ENCODE measurements at places on chromosomes 1 and 21.
A peak's percentile ranks its signal among the peaks of the same experiment; 100 is the strongest.

DNA sequence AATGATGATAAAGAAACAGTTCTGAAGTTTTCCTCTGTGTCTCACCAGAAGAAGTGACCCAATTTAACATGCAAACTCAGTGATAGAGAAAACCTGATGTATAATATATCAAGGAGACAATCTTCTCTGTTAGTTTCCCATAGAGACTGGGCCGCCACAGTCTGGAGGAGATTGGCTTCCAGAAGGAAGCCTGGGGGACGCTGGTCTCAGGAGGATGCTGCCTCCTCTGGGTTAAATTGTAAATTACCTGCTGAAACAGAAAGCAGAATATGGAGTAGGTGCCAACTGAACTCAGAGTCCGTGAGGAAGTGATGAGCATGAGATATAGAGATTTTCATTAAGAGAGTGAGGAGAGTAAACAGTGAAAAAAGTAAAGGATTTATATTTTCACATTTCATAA lies 15.8 kb downstream of the OR14I1 start:
- DNase-seq, result no peak

GRCh38 chr1:247387096-247387495 lies 28.9 kb upstream of the NLRP3 start:
- no peak for DNase-seq

DNA sequence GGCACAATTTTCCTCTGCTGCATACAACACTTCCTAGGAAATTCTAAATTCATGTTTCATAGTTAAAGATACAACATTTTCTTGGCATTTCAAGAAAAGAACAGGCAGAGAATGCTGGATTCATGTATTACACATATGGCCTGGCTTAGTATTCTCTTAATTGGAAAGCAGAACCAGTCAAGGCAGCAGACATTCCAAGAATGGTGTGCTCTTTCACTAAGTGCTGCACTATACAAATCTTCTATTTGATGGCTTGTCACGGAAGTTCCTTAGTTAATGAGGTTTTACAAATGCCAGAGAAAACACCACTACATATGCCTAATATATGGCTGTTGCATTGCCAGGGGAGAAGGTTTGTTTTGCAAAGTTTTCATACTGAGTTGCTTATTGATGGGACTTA lies 80.8 kb upstream of the DYNLT5 start:
- no peak for DNase-seq

GRCh38 chr1:94382201-94382600 lies 36.0 kb upstream of the ABCD3 start:
- DNase-seq, result no peak

GRCh38 chr1:201385299-201385891 lies 7.9 kb upstream of the TNNT2 start:
- peak; percentile 30 for DNase-seq

DNA sequence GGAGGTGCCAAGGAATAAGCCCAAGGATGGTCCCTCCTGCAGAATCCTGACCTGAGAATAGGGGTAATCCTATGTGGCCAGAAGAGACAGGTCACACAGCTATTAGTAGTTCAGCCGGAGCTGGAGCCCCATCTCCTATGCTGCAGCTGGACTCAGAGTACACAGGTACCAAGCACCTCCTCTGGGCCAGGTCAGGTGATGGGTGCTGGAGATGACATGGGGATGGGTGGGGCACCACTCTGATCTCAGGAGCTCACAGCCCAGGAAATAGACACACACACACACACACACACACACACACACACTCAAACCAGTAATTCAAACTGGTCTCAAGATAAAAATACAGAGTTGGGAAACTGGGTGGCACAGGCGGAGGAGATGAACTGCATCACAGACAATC lies 54.2 kb upstream of the SSBP3 start:
- no peak for DNase-seq

GRCh38 chr1:9009438-9010370 lies 16.5 kb downstream of the SLC2A7 start:
- peak; percentile 14 for DNase-seq

- DNase-seq, result no peak
Measured at GRCh38 chr1:20727746-20728316, 4.7 kb downstream of the SH2D5 start.

DNA sequence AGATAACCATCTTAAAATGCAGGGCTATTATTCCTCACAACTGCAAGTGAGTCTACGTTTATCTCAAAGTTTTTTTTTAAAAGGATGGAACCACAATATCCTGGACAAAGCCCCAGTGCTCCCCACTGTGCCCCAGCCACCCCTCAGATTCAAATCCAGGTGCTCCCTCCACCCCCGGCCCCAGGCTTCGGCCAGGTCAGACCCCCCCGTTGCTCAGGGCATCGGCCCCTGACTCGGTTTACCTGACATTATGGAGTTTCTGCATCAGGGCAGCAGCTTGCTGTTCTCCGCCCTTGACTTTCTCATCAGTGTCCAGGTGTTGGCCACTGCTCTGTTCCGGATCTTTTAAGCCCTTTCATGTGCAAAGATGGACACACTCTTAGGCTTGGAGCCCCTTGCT lies 72.9 kb downstream of the SCCPDH start:
- DNase-seq, result no peak

- DNase-seq, result no peak
Measured at GRCh38 chr1:179217943-179218507, 11.5 kb downstream of the ABL2 start.

GRCh38 chr1:45409276-45409675 lies 69.0 kb upstream of the MUTYH start:
- DNase-seq, result no peak

DNA sequence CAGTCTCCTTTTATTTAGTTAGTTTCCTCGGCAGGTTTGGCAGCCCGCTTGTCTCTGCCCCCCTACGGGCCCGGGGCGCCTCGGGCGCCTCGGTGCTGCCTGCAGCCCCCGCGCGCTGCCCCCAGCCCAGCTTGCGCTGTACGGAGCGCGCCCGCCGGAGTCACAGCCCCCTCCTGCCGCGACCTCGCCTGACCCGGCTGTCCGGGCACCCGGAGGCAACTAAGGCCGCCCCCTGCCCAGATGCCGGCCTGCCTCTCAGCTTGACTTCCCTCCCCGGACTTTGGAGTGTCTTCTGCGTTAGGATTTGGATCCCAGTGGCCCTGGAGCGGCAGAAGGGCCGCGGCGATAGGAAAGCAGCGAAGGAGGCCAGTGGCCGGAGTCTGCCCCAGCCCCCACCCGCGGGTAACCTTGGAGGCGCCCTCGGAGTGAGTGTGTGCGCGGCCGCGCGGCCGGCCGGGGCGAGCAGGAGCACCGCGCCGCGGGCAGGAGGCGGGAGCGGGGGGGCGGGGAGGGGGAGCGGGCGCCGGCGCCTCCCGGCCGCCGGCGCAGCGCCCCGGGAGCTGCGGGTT lies 7.6 kb downstream of the CDKN2C start:
- peak; percentile 19 for DNase-seq

DNA sequence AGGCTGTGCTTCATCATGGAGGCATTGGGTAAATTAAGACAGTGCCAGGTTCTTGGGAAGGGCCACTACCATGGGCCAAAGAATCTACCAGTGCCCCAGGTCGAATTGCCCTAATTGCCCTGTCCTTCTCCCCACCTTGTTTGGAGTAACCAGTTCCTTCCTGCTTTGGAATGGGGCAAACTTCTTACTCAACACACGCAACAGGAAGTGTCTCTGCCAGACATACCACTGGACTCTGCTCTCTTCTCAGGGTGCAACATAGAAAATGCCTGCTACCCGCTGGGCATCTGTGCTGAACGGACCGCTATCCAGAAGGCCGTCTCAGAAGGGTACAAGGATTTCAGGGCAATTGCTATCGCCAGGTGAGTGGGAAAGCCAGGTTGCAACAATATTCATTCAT lies 15.8 kb downstream of the CDA start:
- no peak for DNase-seq

DNA sequence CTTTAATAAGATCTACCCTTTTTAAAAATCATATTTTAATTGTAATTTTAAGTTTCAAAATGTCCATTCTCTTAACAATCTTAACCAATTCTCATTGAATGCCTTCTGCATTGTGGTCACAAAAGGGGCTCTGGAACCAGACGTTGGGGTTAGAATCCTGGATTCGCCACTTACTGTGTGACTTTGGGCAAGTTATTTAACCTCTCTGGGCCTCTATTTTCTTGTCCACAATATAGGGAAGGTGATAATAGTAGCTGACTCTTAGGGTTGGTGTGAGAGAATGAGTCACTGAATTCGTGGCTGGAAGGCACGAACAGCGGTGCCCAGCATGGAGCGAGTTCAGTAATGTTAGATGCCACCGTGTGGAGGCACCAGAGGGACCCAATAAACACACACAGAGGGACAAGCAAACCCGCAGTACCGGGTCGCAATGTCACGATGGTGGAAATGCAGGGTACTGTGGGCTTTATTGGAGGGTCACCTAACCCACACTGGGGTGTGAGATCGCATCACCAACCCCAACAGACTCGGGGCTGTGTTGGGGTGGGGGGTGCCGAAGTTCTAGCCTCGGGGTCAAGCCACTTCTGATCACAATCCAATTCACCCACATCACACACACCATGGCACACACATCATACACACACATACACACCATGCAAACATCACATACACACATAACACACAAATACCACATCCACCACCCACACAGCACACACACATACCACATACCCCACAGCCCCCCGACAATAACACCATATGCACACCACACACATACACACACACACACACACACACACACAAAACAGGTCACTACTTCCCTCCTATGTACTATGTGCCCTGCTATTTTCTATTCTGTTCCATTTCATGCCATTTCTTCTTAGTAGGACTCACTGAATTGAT lies 27.0 kb upstream of the IFNAR2 start:
- no peak for DNase-seq

DNA sequence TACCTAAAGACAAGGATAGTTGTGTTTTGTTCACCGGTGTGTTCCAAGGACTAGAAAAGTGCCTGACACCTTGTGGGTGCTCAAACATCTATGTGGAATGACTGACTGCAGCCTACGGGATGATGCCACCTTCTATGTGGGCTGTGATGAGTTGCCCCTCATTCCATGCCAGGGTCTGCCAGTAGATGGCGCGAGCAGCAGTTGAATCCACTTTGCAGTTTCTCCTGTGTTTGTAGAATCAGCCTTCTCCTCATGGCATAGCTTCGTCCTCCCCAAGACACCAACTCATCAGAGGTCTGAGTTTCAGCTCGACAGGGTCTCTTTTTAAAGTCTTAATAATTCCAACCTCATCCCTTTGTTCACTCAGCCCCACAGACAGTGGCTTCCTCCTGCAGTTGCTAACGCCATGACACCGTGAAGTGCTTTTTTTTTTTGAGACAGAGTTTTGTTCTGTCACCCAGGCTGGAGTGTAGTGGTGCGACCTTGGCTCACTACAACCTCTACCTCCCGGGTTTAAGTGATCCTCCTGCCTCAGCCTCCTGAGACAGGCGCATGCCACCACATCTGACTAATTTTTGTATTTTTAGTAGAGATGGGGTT lies 133.7 kb downstream of the CAPN8 start:
- peak; percentile 56 for DNase-seq

DNA sequence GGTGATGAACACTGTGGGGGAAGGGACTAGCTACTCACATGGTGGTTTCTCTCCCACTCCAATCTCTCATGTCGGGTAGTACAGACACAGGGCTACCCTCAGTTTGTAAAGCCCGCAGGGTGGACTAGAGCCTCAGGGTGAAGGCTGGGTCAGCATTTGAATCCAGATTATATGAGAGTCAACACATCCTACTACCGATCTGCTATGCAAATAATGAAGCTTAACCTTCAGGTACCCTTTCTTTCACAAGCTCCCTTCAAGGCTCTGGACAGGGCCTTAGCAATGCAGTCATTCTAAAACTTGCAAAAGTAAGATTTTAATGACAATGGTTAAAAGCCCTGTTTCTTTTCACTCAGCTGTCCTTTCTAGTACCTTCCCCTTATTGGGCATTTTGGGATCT lies 5.5 kb upstream of the ZBED6 start:
- no peak for DNase-seq

DNA sequence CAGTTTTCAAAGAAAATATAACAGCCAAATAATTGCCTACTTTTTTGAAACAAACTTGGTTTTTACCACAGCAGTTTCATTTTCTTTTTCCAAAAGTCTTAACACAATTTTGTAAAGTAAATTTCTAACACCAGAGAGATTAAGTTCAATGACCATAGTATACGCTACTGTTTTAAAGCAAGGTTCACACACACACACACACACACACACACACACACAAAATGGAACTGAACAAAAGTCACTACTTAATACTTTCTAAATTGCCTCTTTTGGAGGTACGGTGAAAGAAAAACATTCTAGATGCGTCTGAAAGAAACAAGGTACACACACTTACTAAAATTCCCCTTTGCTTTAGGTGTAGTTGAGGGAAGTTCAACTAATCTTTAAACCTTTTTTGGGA lies 30.1 kb downstream of the C21orf91 start:
- DNase-seq, result no peak

- DNase-seq, result no peak
Measured at GRCh38 chr21:14814282-14814681, 250.5 kb downstream of the NRIP1 start.

- no peak for DNase-seq
Measured at GRCh38 chr1:231959225-231959884, 332.8 kb downstream of the DISC1 start.

DNA sequence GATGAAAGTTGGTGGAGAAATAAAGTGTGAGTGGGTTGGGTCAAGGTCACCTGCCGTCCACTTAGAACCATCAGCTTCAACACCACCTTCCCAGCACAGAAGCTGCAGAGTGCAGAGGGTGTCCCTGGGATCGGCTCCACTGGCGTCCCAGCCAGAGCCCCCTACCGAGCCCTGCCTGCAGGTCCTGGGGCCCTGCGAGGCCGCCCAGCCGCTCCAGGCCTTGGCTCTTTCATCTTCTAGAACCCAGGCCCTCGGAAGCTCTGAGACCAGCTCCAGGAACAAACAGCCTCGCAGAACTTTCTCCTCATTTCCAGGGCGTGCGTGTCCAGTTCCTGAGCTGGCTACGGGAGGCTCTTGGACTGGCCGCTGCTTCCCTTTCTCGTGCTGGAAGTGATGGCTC lies 166.0 kb downstream of the PRDM16 start:
- DNase-seq, result no peak

DNA sequence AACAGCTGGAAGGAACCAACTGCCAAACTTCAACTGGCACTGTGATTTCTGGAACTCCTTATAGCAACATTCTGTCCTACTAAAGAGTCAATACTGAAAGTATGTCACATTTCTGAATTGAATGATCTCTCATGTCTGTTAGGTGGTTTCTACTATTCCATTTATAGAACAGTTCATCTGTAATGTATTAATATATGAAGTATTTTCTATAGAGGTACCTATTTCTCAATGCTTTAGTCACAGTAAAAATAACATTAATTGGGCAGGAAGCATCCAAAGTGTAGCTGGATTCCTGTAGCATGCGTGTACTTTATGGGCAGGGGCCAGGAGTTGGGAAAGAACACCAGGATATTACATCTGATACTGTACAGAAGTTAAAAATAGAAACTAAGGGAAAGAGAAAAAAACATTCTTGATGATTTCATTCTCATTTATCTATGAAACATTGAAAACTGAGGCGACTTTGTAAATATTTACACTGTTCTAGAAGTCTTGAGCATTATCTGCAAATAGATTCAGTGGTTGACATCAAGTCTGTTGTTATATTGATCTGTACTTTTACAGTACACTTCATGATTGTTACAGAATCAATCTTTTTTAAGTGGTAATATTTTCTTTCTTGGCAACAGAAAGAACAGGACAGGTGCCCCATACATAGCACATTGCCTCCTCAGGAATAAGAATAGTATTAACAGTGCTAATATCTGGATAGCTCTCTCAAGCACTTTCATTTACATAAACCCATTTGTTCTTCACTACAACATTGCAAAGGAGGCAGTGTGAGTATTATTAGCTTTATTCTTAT lies 6.2 kb upstream of the ZNF281 start:
- DNase-seq, result no peak

GRCh38 chr1:45002650-45003645 lies 8.2 kb downstream of the HECTD3 start:
- no peak for DNase-seq

Data from activated naive CD4-positive, alpha-beta T cell treated with Interleukin-2 at 50 U/mL for 16 hours (primary cell).